ENCODE measurements at places on chromosomes 5 and 9.
A peak's percentile ranks its signal among the peaks of the same experiment; 100 is the strongest.

GRCh38 chr9:1938135-1938534 is 77.0 kb upstream of the SMARCA2 start:
- DNase-seq = no peak

DNA sequence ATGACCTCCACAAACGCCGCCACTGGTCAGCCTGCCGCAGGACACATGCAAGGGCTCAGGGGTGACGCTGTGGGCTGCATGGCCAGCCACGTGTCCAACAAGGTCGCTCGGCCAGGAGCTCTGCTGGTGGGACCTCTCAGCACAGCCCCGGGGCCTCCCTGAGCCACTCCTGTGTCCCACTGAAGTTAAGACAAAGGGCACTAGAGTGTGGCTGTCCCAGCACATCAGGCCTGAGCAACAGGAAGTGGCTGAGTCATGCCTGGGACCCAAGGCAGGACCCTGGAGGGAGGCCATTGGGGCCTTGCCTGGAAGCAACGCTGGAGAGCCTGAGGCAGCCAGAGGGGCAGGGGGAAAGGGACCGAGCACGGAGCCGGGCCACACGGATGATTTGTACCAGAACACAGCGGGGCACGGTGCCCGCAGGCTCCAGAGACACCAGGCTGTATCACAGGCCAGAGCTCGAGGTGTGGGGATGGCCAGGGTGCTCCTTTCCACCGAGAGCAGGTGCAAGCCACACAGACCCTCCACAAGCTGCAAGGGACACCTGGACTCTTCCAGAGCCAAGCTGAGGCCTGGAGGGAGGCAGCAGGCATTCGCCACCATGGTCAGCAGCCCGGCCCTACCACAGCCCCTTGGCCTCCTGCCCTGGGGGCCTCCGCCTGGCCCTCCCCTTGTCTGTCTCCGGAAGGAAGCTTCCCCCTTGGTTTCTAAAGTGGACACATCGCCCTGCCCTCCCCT is 6.5 kb upstream of the TMEM210 start:
- DNase-seq = no peak

- no peak for DNase-seq
Measured at GRCh38 chr5:147601652-147602051, 91.8 kb upstream of the DPYSL3 start.

DNA sequence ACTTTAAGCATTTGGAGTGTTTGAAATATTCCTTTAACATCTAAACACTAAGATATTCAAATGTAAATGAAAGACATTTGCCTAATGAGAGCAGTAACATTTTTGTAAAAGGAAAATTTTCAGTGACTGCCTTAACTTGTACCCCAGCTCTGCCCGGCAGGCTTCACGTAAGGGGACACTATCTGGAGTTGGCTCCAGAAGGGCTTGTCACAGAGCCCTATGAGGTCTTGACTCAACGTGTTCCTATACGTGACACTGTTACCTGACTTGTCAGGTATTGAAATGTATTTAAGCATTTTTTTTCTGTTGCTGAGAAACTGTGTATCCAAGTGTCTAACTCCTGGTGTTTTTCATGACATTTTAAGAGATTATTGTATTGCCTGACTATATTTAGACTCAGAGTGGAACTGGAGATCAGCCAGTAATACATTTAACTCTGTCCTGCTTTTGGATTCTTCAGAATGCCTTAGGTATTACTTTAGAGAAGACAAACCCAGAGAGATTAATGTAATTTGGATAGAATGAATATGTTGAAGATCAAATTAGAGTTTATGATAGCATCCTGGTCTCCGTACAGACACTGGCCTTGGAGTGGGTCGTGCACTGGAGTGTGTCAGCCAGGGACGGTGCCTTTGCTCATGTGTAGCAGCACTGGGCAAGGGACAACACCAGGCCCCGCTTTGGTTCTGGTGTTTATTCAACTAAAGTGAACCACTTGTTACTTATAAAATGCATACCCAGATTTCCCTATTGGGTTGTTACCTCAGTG is 34.6 kb upstream of the PHF2 start:
- DNase-seq = no peak

DNA sequence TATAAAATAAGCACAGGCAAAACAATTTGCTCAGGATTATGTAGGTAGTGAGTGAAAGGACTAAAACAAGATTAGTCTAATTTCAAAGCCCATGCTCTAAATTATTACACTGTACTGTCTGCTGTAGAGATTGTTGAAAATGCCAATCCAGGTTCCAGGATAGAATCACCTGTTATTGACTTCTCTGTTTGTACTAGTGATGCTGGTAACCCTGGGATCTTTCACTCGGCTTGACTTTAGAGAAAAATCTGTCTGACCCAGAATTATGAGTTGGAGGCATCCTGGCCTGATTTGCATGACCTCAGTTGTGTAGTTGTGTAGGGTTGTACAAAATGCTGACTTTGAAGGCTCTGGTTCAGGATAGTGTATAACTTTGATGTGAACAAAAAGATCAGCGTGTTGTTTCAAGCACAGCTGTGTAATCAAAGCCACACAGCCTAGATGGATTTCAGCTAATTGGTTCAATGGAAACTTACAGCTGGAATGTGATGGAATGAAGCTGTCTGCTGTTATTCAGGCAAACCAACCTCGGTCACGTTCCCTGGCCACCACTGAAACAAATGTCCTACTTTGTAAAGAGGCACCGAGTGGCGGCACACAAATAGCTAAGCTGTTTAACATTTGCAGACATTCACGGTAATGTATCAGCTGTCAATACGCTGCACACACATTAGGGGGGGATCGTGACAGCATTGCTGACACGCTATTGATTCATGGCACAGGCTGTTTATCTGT is 340.3 kb downstream of the KCTD16 start:
- no peak for DNase-seq

- no peak for DNase-seq
Measured at GRCh38 chr9:78053627-78054026, 22.0 kb upstream of the GNAQ start.

GRCh38 chr5:114988096-114988495 is 181.6 kb downstream of the TRIM36 start:
- DNase-seq = no peak

- no peak for DNase-seq
Measured at GRCh38 chr5:40386289-40386688, 293.4 kb upstream of the PTGER4 start.

DNA sequence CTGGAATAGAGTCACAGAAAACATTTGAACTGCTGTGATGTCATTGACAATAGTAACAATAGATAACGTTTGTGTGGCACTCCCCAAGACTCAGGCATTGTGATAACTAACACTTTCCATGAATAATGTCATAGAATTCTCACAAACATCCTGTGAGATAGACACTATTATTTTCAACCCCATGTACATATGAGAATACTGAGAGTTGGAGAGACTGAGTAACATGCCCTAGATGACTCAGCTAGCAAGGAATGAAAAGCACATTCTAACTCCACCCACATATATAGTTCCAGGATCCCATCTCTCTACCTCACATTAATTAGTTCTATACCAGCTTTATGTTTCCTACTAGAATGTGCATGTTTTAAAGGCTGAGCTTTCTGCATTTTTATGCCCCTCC is 71.4 kb downstream of the ASTN2 start:
- no peak for DNase-seq

DNA sequence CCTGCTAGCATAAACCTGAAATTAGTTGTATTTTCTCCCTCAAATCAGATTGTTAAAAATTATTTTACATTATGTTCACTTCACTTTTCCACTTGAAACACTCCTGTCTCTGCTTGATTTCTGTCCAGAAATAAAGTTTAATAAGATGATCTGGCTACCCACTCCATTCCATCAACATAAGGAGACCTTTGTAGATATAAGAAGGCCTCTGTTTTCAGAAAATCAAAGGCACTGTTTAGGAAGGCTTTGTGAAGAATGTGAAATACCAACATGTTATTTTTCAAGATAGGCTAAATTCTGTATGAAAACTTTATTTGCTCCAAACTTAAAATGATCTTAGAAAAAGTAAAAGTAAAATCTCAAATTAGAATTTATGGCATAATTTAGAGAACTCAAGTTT is 15.1 kb downstream of the RHOBTB3 start:
- no peak for DNase-seq

DNA sequence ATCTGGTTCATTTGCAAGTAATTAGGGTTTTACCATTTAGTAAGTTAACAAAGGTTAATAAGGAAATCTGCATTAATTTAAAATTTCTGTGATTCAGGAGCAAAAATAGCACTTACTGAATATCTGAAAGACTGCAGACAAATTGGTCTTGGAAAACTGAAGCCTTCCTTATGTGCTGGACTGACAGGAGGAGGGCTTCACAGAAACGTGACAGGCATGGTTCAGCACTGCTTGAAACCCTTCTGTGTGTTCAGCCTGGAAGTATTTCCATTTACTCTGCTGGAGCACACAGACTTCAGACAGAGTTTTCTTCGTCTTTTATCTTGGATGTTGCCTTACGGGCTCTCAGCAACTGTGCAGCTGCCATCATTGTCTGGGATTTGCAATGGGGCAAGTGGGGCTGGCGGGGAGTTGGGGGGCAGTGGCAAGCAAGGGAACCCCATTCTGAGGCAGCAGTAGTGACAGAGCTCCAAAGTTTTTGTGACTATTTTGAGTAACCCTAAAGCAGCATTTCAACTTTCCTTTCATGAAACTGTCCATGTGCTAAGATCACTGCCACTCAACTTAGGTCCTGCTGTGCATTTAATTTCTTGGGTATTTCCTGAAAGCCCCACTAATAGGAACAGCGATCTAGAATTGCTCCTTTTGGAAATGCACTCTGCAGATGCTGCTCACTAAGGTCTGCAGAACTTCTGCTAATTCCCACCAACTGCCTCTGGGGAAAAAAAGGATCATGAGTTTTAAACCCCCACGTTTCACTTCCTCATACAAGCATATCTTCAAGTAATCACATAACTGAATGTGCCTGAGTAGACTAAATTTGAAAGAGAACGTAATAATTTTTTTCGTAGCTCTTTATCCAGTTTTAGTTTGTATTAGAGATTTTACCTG is 56.6 kb downstream of the KCNN2 start:
- DNase-seq = no peak

DNA sequence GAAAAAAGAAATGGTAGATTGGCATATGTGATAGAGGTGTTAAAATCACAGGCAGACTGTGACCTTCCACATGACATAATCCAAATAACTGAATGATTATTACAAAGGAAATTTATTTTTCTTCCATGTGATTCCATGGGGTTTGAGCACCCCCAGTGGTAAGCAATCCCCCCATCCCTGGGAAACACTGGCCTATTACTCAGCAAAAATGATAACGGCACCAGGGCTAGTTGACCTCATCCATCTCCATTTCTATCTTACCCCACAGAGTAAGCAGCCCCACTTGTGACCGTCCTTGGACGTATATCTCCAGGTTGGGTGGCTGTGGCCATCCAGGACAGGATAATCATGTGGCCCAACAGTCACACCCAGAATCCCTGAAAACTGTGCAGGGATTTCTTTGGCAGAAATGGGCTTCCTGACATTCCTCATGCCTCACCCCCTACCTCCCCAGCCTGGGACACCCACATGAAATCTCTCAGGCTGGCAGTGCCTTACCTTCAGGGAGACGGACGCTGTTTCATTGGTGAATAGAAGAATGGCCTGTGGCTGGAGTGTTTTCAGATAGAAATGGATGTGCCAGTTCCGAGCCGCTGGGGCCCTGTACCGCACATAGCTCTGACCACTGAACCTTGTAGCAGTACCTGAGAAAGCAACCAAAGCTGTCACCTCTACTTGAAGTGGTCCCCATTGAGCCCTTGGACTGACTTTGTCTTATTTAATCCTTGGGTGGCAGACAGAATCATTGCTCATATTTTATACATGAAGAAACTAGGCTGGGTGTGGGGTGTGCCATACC is 69.9 kb downstream of the SLC36A1 start:
- no peak for DNase-seq

- DNase-seq = peak; percentile 38
Measured at GRCh38 chr5:128084228-128085167, 932 bp downstream of the SLC12A2 start.

- DNase-seq = no peak
Measured at GRCh38 chr5:68423154-68423811, 207.7 kb downstream of the PIK3R1 start.

- DNase-seq = no peak
Measured at GRCh38 chr5:3025392-3025791, 273.9 kb upstream of the IRX2 start.

GRCh38 chr5:154587123-154588026 is 109.3 kb upstream of the HAND1 start:
- DNase-seq = no peak

DNA sequence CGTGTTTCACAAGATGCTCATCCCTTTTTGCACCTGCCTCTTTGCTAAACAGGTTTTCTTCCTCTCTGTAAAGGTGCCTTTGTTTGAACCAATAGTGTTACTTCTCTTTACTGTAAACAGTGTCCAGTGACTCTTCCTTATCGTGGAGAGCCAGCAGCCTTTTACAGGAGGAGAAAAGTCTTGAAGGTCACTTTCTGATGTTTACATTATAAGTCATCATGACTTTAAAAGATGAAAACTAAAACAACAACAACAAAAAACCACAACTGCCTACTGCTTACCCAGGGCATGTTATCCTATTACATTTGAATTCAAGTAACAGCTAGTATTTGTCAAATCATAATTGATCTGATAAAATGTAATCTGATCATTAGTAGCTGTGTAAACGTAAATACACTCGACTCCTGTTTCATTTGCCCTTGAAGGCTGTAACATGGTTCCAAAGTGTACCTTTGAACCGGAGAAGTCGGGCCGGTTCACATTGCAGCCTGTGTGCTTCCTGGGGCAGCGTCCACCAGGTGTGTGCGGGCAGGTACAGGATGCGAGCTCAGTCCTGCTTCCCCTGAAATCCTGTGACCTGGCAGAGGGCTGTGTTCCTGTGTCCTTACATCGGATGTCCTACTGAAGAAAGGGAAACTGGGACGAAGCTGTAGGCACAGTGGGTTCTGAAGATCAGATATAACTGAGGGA is 118.1 kb downstream of the C9orf152 start:
- no peak for DNase-seq

- no peak for DNase-seq
Measured at GRCh38 chr5:1797103-1797800, 2.4 kb downstream of the MRPL36 start.

DNA sequence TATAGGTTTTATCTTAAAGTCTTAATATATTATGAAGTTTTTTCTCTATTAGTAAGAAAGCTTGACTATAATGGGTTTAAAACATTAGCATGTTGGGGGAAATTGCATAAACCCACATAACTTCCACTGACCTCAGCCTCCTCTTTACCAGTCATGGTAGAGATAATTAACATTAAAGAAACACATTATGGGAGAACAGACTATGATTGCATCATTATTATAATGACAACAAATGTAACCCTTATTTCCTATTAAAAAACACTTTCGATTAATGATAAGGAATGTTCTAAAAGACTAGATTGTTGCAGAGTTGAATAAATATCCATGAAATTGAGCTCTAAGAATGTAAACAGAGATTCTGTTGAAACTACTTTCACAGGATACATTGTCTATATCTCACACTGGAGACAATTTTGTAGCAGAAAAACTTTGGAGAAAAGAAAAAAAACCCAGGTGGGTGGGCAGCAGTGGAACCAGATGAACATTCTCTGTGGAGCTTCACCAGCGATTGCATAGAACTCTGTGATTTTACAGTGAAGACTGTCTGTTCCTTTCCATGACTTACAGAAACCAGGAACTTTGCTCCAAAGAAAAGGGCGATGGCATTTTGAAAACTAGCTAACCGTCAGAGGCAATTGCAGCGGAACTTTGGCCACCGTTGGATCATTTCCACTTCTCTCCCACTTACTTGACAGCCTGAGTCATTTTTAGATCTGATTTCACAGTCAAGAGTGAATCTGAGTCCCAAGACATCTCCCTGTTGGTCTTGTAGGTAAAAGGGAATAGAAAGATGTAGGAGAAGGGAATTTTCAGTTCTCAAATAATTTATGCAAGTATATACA is 21.0 kb upstream of the ERAP2 start:
- no peak for DNase-seq

Measured in stimulated activated effector memory CD8-positive, alpha-beta T cell treated with anti-CD3 and anti-CD28 coated beads, Interleukin-12 subunit alpha, Interleukin-12 subunit beta, amount 100 ng/mL, for 72 hours (primary cell).